Activated T-cell treated with anti-CD3 and anti-CD28 coated beads, Interleukin-2, amount 50 U/mL, for 72 hours (primary cell): ENCODE measurements at places on chromosomes 1 and 21. TPM values are rescaled to one million over a fixed set of nuclear protein-coding genes. Genes with fewer than 3 reads are reported as not detected.

DNA sequence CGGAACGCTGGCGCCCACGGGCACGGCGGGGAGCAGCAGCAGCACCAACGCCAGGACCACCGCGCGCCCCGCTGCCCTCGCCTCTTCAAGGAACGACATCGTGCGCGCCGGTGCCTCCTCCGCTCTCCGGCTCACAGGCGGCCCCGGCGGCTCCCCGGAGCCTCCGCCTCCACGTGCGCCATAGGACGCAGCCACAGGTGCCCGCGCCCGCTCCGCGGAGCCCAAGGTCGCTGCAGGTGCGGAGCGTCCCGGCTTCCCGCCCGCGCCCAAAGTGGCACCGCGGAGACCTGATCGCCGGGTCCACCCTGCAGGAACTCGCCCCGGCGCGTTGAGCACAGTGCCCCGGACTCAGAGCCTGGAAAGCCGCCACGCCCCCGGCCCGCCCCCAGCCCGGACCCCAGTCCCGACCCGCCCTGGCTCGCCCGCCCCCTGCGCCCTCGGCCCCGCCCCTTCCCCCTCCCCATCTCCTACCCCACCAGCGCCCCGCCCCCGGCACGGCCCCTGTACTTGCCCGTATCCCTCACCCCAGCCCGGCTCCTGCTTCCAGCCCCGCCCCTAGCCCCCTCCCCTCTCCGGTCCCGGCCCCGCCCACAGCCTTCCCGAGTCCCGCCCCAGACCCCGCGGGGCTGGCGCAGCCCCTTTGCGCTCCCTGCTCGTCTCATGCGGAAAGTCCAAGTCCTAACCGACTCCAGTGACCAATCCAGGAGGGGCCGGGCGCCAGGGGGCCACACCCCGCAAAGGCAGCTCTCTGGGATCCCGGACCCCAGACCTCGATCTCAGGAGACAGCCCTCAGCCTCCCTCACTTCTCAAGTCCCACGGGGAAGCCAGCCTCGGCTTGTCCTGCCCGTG lies at the start of gene MEGF6:
MEGF6 (minus strand) TSS at position 339 of the 850 bp plus-strand sequence; CDS start at position 99, 240 bp downstream.
- peaks cover 4% of the 10 kb centered on the region for H3K4me1 ChIP-seq
- H3K4me3 ChIP-seq = peak within 1 kb of the TSS; percentile 68
- no peak within 1 kb of the TSS for H3K27ac ChIP-seq
- H3K27me3 ChIP-seq = peaks cover 16% of the 10 kb centered on the region
- peak; percentile 38 for DNase-seq
- H3K36me3 ChIP-seq = no peaks in the 10 kb centered on the region

AKR7A3 gene
- 0.35 TPM for total RNA-seq

DNA sequence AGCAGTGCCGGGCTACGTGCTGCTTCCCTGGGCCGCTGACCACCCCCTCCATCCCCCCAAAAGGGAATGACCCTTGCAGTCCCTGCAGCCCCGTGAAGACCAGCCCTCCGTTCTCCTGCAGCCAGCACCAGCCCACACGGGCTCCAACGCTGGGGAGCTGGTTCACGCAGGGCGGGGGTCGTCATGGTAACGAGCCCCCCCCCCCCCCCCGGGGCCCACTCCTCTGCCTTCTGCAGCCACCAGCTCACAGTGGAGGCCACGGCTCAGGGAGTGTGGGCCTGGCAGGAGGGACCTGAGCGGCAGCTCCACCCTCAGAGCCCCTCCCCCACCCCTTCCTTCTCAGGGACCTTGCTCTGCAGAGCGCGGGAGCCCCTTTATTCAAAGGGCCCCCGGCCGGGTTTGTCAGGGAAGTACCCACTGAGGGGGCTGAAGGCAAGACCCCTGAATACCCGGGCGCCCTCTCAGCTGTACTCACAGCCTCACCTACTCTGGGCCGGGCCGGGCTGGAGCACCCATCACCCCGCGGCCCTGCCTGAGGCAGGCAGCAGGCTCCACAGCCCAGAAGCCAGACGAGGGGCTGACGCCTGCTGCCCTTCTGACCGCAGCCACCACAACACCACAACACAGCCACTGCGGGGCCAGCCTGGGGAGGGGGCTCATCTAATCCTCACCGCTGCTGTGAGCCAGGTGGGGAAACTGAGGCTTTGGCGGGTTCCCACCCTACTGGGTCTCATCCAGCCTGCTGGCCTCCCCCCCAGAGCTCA lies 12.6 kb downstream of the MEGF6 start:
- H3K4me3 ChIP-seq = no peak overlapping the region
- no peak overlapping the region for H3K27ac ChIP-seq
- H3K27me3 ChIP-seq = no peaks in the 10 kb centered on the region
- peaks cover 21% of the 10 kb centered on the region for H3K4me1 ChIP-seq
- DNase-seq = no peak

- H3K27me3 ChIP-seq = no peaks in the 10 kb centered on the region
- no peaks in the 10 kb centered on the region for H3K4me1 ChIP-seq
- H3K4me3 ChIP-seq = no peak overlapping the region
These were observed 8.0 kb upstream of the TMEM52 start for GRCh38 chr1:1926886-1927660.

DNA sequence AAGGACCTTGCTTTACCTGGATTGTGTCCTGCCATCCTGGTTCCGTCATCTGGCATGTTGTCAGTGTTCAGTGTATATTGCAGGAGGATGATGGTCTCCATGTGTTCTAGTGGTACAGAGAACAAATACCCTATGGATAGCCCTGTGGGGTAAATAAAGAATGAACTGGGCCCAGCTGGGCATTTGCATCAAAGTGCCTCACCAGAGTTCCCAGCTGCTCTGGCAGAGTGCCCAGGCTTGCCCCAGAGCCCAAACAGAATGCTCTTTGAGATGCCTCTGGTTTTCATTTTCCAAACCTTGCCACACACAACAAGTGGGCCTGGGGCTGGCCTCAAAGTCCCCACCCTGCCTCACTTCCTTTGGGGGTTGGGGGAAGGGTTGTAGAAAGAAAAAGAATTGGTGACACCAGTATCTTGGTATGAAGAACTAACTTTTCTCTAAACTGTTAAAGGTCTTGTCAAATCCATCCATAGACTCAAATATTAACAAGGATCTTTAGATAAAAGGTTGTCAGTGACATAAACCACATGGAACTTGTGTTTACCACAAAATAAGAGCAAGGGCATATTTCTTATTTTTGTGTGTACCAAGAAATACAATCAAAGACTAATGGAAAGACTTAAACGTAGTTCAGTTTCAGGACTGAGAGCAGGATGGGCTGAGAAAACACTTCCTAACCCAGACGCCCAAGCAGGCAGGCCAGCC lies 82.2 kb downstream of the LMO4 start:
- H3K4me3 ChIP-seq = no peak overlapping the region
- no peak for DNase-seq
- H3K4me1 ChIP-seq = no peaks in the 10 kb centered on the region
- H3K27ac ChIP-seq = no peak overlapping the region

GRCh38 chr1:93607814-93608186 lies 73.8 kb downstream of the BCAR3 start:
- H3K36me3 ChIP-seq = no peaks in the 10 kb centered on the region
- H3K4me1 ChIP-seq = peaks cover 49% of the 10 kb centered on the region
- peak; percentile 72 for DNase-seq
- peaks cover 60% of the 10 kb centered on the region for H3K27me3 ChIP-seq
- H3K27ac ChIP-seq = peak overlapping the region; percentile 45

FAM131C gene
- total RNA-seq = 0.32 TPM

DNA sequence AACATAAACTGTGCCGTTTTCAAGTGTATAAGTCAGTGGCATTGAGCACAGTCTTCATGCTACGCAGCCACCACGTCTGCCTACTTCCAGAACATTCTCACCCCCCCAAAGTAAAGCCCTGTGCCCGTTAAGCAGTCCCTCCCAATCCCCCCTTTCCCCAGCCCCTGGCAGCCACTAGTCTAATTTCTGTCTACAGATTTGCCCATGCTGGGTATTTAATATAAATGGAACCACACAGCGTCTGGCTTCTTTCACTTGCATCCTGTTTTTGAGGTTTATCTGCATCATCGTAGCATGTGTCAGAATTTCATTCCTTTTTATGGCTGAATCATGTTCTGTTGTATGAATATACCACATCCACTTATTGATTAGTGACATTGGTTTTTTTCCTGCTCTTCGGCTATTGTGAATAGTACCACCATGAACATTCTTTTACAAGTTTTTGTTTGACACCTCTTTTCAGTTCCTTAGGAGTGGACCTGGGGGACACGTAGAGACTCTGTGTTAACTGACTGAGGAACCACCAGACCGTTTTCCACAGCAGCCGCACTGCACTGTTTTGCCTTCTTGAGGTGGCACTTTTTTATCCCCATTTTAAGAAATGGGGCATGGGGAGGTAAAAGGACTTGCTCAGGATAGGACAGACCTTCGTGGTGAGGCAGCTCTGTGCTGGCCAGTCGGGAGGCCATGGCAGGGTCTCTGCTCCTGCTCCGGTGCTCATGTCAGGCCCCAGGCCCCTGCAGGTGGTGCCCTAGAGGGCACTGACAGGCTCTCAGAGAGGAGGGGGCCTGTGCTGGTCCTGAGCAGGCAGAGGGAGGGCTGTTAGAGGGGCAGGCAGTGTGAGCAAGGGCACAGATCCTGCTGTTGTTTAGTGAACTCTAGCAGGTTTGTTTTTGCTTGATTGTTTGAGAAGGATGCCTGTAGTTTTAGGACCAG lies 123.8 kb downstream of the PCBP3 start:
- no peaks in the 10 kb centered on the region for H3K27me3 ChIP-seq
- peaks cover 3% of the 10 kb centered on the region for H3K36me3 ChIP-seq
- H3K4me3 ChIP-seq = peak overlapping the region; percentile 59
- DNase-seq = peak; percentile 39

OR2T29 gene
- not detected for total RNA-seq

GJA9 gene
- not detected for total RNA-seq

DNA sequence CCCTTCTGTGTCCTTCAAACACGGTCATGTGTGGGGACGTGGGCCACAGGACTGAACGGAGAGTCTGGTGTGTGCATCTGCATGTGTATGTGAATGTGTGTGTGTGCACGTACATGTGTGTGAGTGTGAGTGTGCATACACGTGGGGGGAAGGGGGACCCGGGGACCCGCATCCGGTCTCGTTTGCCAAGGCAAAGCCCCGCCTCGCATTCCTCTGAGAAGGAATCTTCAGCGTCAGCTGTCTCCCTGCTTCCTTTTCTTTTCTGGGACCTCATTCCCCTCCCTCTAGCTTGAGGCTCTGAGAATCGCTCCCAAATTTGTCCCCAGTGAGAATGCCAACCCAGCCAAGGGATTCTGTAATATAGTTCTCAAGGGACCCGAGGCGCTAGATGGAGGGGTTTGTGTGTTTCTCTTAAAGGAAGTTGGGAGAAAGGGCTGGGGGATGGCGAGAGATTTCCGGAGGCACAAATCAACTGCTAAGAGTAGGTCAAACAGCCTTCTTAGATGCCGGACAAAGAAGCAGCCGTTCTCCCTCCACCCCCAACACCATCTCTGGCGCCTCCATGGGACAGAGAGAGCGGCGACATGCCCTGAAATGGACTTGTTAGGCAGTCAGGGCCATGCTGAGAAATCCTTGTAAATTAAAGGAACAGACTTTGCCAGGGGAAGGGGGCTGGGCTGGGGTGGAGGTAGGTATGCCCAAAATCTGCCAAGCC lies 6.6 kb downstream of the IFFO2 start:
- peak overlapping the region; percentile 79 for H3K4me3 ChIP-seq
- peaks cover 3% of the 10 kb centered on the region for H3K36me3 ChIP-seq
- peak overlapping the region; percentile 95 for H3K27ac ChIP-seq
- no peaks in the 10 kb centered on the region for H3K27me3 ChIP-seq
- H3K4me1 ChIP-seq = peaks cover 98% of the 10 kb centered on the region

SPRR2E gene
- not detected for total RNA-seq

DNA sequence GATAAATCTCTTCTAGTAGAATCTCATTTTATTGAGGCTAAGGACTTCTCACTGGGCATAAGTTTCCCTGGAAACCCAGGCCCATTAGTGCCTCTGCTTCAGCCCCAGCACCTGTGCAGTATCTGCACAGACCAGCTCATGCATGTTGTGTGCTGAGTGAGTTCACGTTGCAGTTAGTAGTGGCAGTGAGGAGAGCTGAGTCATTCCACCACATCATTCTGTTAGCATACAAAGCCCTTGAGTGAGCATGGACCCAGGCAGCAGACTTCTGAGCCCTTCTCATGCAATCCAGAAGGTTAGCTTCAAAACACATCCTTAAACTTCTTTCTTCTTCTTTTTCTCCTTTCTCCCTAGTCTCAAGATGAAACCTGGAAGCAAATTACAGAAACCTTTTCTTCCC lies 45.8 kb upstream of the NTPCR start:
- peak; percentile 12 for DNase-seq
- H3K4me1 ChIP-seq = peaks cover 20% of the 10 kb centered on the region
- H3K27me3 ChIP-seq = peaks cover 17% of the 10 kb centered on the region
- H3K4me3 ChIP-seq = no peak overlapping the region
- no peaks in the 10 kb centered on the region for H3K36me3 ChIP-seq
- no peak overlapping the region for H3K27ac ChIP-seq

DNA sequence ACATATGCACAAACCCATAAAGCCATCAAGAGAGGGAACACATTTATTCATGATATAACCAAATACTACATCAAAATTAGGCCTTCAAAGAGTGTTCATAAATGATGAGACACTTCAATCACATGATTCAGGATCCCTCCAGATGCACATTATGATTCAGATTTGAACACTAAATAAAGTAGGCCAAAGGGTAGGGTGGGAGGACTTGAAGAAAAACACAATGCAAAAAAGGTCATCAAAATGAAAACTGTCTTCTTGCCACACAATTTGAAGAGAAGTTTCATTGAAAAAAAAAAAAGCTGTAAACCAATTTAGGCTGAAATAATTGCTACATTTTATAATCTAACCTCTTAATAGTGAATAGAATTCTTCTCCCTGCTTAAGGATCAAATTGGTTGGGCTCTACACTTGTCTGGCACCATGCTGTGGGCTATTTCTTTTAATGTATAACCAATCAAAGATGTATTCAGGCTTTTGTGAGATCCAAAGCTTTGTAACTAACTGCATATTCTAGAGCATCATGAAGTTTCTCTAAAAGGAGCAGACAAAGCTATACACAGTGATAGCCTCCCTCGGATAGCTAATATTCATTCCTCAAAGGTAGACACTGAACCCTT lies 58.1 kb downstream of the ZSWIM5 start:
- no peak overlapping the region for H3K4me3 ChIP-seq
- H3K4me1 ChIP-seq = no peaks in the 10 kb centered on the region
- no peak overlapping the region for H3K27ac ChIP-seq
- no peak for DNase-seq
- H3K36me3 ChIP-seq = no peaks in the 10 kb centered on the region

DNA sequence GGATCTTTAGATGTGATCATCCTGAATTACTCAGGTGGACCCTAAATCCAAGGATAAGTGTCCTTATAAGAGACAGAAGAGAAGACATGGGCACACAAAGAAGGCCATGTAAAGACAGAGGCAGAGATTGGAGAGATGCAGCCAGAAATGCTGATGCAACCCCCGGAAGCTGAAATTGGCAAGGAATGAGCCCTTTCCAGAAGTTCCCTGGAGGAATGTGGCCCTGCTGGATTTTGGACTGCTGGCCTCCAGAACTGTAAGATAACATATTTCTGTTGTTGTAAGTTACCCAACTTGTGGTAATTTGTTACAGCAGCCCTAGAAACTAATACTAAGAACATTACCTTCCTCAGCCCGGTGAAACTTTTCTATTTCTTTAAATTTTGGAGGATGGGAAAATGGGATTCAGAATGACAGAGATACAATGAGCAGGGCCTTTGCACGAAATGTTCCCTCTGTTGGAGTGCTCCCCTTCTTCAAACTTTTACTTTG lies 11.2 kb upstream of the PLPP3 start:
- no peak overlapping the region for H3K27ac ChIP-seq
- DNase-seq = no peak
- H3K4me1 ChIP-seq = no peaks in the 10 kb centered on the region
- no peak overlapping the region for H3K4me3 ChIP-seq
